ENCODE measurements at places on chromosomes 11 and 22.

GRCh38 chr22:44805711-44806110 is 53.3 kb downstream of the ARHGAP8 start:
- no peak for DNase-seq

DNA sequence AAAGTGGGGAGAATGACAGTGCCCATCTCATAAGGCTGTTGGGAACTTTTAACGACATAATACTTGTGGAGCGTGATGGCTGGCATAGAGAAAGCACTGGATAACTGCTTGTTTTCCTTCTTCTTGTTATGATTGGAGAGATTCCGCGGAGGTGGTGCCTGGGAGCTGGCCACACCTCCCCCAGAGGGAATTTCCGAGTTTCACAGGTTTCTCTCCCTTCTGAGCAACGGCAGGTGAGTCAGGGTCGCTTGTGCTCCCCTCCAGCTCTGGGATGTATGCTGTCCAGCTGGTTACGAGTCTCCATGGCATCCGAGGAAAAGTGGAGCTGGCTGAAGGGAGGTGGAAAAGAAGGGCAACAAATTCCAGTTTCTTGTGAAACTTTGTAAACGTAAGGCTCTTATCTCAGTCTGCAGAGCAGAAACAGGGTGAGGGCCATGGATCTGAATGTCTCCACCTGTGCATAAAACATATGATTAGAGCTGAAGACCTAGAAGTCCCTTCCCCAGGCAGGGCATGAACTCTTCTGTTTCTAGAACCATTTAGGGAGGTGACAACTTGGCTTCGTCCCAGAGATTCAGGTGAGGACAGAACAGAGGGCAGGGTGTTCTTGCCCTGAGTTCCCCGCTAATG is 10.0 kb upstream of the PLET1 start:
- DNase-seq = no peak

GRCh38 chr11:13391217-13391616 is 71.8 kb downstream of the BTBD10 start:
- DNase-seq = no peak

GRCh38 chr11:90512846-90513245 is 290.0 kb upstream of the CHORDC1 start:
- no peak for DNase-seq

DNA sequence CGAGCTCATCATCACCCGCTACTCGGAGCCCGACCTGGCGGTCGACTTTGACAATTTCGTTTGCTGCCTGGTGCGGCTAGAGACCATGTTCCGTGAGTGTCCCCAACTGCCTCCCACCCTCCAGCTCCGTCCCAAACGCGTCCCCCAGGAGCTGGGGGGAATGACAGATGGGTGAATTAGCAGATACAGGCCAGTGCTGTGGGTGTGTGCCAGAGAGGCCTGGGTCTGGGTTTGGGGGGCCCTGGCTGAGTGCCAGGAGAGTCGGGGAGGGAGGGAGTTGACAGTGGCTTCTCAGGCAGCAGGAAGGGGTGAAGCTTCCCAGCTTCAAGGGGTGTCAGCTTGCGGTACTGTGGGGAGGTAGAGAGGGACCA is 28.6 kb downstream of the CAPN1 start:
- DNase-seq = no peak

GRCh38 chr11:68504432-68505066 is 44.0 kb downstream of the PPP6R3 start:
- no peak for DNase-seq
